ENCODE measurements at places on chromosomes 12 and 14.

- DNase-seq: peak; percentile 34
Measured at GRCh38 chr14:31206536-31207286, 882 bp downstream of the HECTD1 start.

- DNase-seq: no peak
Measured at GRCh38 chr12:6067152-6067916, 57.1 kb downstream of the VWF start.

DNA sequence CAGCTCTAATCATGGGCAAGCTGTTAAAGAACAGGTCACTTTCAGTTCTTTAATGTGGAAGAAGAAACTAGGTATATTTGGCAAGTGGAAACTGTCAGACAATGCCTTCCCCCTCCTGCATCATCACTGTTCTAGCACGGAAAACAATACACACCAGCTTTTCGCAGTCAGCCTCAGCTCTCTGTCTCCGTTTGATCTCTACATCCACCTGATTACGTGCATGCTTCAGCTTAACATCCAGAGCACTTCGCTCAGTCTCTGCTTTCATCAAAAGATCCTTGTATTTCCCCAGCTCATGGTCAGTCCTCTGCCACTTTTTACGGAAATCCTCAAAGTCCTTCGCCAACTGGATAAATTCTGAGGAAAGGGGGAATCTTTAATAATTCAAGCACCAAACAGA, 19.0 kb downstream of the RACGAP1 start:
- DNase-seq: no peak

GRCh38 chr14:25944020-25944419, 653.8 kb downstream of the NOVA1 start:
- no peak for DNase-seq

DNA sequence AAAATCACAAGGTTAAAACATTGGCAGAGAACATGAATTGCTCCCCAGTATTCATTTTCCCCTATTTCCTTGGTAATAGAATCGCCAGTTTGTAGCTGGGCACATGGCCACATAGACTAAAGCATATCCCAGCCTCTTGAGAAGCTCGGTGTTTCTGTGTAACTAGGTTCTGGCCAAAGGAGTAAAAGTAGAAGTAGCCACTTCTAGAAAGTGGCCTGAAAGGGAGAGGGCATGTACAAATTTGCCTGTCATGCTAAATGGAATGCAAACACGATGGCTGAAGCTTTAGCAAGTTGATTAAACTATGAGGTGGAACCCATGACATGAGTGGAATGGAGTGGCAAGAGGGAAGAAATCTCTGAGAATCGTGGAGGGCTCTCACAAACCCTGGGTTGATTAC, 173.7 kb upstream of the EGLN3 start:
- DNase-seq: no peak

GRCh38 chr12:28998662-28999120, 150.4 kb upstream of the FAR2 start:
- DNase-seq: peak; percentile 6

GRCh38 chr14:74988131-74988530, 14.6 kb upstream of the EIF2B2 start:
- DNase-seq: no peak

DNA sequence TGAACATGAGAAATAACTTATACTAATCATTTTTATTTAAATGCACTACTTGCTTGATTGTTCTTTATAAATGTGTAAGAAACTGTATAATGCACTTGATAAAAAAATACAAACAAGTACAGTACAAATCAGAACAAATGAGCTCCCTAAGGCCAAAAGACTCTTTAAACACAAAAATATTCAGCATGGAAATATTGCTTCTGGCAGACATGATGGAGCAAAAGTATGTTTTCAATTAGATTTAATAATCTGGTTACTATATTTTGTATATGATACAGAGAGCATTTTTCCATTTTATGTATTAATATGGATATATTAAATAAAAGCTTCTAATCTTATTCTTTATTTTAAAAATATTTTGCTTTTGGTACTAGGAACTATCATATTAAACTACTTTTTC, 800.2 kb upstream of the LRFN5 start:
- no peak for DNase-seq
